Activated CD4-positive, alpha-beta T cell treated with anti-CD3 and anti-CD28 coated beads, Interleukin-2, amount 50 U/mL, for 16 hours (primary cell): ENCODE measurements at places on chromosomes 2 and 18.

GRCh38 chr2:207337234-207338219, 171.8 kb upstream of the KLF7 start:
- DNase-seq = peak; percentile 58

DNA sequence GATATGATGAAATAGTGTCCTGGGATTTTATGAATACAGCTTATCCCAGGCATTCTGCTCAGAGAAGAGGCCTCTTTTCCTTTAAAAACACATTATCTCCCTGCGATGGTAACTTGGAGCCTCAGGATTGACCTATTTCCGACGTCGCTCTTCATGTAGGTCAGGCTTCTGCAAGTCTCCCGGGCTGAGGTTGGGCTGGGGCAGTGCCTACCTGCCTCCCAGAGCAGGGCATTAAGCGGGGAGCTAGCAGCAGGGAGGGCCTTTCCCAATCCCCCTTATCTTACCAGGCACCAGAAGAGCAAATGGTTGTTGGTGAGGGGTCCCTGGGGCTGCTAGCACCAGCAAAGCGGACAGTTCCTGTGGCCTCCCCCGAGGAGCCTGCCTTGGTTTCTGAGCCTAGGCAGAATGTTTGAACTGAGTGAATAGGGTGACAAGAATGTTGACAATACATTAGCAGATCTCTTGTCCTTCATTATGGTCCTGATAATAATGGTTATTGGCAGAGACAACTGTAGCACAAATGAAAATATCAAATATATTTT, 60.2 kb downstream of the TRPM8 start:
- DNase-seq = no peak

GRCh38 chr2:44549099-44549471, 187.3 kb downstream of the CAMKMT start:
- no peak for DNase-seq

DNA sequence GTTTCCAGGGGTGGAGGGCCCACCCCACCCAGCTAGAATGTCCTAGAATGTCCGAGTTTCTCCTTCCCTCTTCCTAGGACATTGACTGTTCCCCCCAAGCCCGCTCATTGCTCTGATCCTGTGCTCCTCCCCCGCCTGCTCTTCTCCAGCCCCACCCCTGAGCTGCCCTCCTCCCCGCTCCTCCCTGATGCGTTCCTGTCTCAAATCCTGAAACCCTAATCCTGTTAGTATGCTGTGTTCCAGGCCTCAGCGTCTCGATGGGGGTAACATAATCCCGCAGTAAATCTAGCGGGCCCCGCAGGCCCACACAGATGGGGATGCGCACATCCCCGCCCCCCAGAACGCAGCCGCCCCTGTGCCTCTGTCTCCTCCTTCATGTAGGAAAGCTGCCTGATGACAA, 51.3 kb downstream of the NRP2 start:
- DNase-seq = no peak

DNA sequence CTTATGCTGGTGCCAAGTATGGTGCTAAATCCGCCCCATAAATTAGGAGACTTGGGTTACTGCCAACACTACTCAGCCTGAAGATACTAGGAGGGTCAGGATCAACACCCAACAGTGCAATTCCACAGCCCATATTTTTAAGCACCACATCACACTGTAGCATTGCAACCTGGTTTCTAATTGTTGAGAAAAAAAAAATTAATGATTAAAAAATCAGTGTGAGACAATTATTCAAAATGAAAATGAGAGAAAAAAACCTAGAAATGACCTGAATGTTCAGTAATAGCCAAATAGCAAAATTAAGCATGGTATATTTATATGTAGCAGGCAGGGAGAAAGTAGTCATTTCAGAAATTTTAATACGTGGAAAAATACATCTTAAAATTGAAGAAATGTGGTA, 29.2 kb upstream of the HNRNPLL start:
- no peak for DNase-seq

- DNase-seq = no peak
Measured at GRCh38 chr18:34458410-34458977, 233.8 kb upstream of the NOL4 start.
